ENCODE measurements at places on chromosomes 5 and 9. TPM values are rescaled to one million over a fixed set of nuclear protein-coding genes. Genes with fewer than 3 reads are reported as not detected.

The ADGRD2 gene
- total RNA-seq: not detected

The ZDHHC12 gene
- total RNA-seq: 42.1 TPM

The CDH12 gene
- 0.26 TPM for total RNA-seq

The PCDHB11 gene
- 6.4 TPM for total RNA-seq

The SLC6A18 gene
- total RNA-seq: not detected

The CXCL14 gene
- total RNA-seq: 0.13 TPM

The EIF4E1B gene
- total RNA-seq: 0.54 TPM

The HTR1A gene
- total RNA-seq: not detected

The FRRS1L gene
- 0.03 TPM for total RNA-seq

The CBY3 gene
- not detected for total RNA-seq

The GABRA6 gene
- total RNA-seq: not detected

The PCDHB15 gene
- total RNA-seq: 10.5 TPM

The FAM163B gene
- not detected for total RNA-seq

The INSL4 gene
- not detected for total RNA-seq

The MAN2A1 gene
- 83.6 TPM for total RNA-seq

The POU5F2 gene
- 0.64 TPM for total RNA-seq

The CRHBP gene
- total RNA-seq: 108 TPM

The PDZD2 gene
- 71.1 TPM for total RNA-seq

The FOXD4L4 gene
- 0.13 TPM for total RNA-seq

The BTNL9 gene
- 24.3 TPM for total RNA-seq

The FAM221B gene
- total RNA-seq: not detected

Data from endothelial cell (in vitro differentiated cells).